ENCODE measurements at places on chromosomes 3 and 15.

- DNase-seq: no peak
Measured at GRCh38 chr3:48306860-48307530, 26.5 kb downstream of the SPINK8 start.

DNA sequence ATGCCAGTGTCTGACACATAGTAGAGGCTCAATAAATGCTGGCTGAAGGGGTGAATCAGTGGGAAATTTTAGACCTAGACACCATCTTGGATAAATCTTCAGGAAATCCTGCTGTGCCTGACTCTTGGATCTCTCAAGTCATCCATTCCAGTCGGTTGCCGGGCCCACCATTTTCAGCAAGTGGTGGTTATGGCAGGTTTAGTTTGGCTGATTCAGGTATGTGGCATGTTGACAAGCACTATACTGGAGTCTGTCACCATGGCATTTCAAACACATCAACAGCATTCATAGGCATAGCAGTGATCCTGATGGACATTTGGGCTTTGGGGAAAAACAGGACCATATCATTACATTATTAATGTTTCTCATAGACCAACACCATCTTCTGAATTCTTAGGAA is 25.7 kb upstream of the APH1B start:
- DNase-seq: no peak

DNA sequence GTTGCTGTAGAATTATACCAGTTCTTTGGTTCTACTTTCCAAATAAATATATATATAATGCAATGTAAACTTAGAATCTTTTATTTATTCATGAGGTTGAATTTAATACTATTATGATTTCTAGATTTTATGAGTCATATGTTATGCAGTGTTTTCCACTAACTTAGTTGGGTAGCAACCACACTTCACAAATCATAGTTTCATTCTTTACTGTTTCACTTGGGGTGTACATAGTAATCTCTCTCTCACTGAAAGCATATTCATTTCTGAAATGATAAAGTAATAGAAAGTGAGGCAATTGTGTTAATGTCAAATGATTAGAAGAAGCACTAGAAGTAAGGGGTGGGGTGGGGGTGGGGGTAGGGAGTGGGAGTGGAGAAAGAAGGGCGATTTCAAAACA is 52.6 kb downstream of the IQCH start:
- no peak for DNase-seq

DNA sequence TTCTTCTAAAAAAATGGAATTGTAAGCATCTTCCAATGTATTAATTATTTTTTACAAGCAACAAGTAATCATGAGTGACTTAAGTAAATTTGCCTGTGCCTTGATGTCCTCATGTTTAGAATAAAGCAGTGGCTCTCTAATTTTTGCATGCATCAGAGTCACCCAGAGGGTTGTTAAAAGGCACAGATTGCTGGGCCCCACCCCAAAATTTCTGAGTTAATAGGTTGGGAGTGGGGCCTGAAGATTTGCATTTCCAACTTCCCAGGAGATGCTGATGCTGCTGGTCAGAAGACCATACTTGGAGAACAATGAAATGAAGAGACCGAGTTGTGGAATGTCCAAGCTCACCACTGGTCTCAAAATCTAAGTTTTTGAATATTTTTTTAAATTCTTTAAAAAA is 70.2 kb downstream of the ARHGAP31 start:
- no peak for DNase-seq

GRCh38 chr3:33729993-33730392 is 11.9 kb upstream of the CLASP2 start:
- DNase-seq: no peak

DNA sequence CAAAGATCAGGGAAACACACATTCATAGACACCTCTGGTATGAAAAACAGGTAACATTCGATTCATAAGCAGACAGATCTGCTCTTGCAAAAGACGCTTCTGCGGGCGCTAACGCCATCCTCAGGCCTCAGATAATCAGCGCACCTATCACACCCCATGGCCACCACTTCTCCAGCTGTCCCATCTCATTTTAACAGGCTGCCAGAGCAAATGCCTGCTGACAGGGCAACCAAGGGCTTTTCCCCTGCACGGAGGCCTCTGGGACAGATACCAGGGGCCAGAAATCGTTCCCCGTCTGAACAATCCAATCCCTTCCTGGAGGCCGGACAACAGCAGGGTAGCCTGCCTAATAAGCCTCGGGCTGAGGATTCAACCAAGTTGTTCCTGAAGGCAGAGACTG is 15.2 kb downstream of the ABCC5 start:
- no peak for DNase-seq

- no peak for DNase-seq
Measured at GRCh38 chr15:101675796-101676582, 23.8 kb upstream of the TM2D3 start.

DNA sequence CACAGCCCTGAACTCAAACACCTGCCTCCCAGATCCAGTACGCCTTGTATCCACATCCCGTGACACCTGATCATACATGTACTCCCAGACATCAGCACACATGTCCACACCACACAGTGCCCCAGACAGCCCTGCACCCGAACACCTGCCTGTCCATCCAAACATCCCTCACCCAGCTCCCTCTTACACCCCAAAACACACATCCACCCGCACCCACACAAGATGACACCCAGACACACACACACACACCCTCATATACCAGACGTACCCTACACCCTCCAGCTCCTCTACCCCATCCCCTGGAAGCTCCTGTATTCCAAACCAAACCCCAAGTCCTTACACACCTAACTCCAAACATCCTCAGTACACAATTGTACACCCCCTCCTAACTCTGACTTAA is 735 bp downstream of the CAMK1 start:
- no peak for DNase-seq

DNA sequence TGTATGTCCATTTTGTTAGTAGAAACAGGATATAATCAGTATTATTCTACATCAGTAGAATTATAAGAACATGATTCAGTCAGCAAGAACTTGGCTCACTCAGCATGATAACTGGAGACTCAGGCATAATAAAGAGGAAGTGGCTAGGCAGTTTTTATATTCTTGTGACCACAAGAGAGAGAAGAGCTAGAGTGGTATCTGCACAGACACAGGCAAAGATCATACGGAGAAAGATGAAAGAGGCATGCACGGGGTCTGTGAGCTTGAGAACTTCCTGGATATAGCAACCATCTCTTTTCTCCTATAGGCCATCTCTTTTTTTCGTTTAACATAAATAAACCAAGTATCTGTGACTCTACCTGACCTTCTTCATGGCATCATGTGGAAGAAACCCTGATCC is 46.8 kb downstream of the MYO5A start:
- DNase-seq: no peak

DNA sequence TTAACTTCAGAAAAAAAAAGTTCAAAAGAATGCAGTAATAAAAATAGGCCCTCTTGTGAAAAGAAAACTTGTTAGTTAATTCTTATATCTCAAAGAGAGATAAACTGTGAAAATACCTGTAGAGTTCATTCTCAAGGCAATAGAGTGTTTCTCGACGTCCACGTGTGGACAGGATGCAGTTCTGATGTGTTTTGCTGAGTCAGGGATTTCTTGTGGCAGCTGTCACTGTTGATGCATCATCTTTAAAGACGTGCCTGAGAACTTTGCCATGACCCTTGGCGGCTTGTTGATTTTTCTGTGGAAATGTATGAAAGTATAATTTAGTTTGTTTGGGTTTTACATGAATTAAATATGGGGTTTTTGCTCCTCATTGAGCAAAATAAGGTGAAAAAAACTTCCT is 702.2 kb downstream of the NLGN1 start:
- DNase-seq: no peak

DNA sequence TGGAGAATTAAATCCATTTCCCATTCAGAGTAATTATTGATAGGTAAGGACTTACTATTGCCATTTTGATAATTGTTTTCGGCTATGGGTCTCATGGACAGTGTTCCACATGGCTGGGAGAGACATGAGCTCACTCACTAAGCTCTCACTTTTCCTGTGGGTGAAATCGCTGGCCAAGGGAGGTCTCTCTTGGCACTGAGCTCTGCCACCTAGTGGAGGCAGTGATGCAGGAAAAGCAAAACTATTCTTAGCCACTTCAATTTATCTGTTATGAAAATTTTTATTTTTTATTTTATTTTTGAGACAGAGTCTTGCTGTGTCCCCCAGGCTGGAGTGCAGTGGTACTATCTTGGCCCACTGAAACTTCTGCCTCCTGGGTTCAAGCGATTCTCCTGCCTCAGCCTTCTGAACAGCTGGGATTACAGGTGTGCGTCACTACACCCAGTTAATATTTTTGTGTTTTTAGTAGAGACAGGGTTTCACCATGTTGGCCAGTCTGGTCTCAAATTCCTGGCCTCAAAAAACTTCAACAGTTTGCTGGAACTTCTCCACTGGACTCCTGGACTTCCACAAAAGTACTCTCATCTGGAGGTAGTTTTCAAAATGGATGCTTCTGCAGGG is 4.7 kb upstream of the RNF13 start:
- no peak for DNase-seq

DNA sequence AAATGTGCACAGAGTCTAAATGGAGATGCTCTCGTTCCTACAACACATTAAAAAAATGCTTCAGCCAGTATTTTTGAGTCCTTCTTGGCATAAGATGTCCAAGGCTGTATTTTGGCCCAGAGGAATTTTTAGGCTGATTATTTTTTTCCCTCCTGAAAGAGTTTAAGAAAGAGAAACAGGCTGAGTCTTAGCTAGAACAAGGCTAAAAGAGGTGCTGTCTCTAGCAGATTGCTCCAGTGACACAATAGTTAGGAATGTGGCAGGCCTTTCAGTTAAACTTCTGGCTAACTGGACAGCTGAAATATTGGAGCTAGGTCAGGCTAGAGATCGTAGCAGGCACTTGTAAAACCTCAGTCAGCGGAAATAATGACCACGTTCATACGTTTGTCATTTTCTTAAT is 271.4 kb upstream of the RARB start:
- DNase-seq: no peak

DNA sequence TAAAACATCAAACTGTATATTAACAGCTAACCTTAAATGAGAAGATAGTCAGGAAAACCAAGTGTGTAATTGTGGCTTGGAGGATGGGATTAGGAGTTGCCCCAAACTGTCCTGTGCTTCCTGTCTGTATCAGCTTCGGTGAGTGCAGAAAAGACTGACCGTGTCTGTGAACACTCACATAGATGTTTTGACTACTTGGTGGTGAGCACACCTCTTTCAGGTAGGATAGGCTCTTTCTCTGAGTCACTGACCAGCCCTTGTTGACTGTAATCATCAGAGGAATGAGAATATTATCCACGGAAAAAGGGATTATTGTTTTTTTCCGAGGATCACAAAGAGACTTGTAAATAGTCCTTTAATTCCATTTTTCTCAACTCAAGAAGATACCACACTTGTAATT is 51.5 kb downstream of the GMNC start:
- DNase-seq: no peak

- no peak for DNase-seq
Measured at GRCh38 chr3:48984663-48985062, 5.4 kb upstream of the P4HTM start.

GRCh38 chr3:46438831-46439230 is 25.9 kb downstream of the LTF start:
- no peak for DNase-seq

GRCh38 chr3:116018646-116019045 is 395.3 kb downstream of the GAP43 start:
- no peak for DNase-seq

DNA sequence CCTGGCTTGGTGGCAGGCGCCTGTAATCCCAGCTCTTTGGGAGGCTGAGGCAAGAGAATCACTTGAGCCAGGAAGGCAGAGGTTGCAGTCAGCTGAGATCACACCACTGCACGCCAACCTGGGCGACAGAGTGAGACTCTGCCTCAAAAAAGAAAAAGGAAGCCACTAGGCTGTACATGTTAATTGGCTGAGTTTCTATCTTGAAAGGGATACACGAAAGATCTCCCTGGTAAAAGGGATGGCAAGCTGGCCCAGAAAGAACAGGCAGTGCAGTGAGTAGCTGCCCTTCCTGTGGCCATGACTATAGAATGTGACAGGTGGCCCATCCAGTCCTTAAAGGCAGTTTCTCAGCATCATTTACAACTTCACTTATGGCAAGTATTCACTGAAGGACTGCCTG is 12.3 kb downstream of the LRIG1 start:
- no peak for DNase-seq

GRCh38 chr3:126693921-126694320 is 10.1 kb upstream of the CHCHD6 start:
- DNase-seq: no peak

GRCh38 chr3:66076861-66077470 is 38.2 kb upstream of the MAGI1 start:
- no peak for DNase-seq

GRCh38 chr3:98986073-98986472 is 84.6 kb upstream of the DCBLD2 start:
- no peak for DNase-seq

DNA sequence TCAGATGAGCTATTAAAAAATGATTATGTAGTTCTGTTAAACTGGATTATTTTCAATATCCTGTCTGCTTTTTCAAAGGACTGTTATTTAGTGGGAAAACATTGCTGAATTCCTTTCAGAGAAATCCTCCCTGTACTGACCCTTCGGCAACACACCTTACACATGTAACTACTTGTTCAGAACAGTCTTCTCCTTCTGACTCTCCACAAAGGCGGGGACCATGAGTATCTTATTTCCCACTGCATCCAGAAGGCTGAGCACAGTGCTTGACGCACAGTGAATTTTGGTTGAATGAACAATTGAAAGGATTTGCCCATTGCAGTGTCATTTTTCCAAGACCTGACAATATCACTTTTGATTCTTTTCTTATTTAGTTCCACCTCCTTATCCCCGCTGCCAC is 23.1 kb upstream of the CFAP161 start:
- DNase-seq: no peak

GRCh38 chr3:42730706-42731420 is 28.3 kb upstream of the HHATL start:
- DNase-seq: no peak

DNA sequence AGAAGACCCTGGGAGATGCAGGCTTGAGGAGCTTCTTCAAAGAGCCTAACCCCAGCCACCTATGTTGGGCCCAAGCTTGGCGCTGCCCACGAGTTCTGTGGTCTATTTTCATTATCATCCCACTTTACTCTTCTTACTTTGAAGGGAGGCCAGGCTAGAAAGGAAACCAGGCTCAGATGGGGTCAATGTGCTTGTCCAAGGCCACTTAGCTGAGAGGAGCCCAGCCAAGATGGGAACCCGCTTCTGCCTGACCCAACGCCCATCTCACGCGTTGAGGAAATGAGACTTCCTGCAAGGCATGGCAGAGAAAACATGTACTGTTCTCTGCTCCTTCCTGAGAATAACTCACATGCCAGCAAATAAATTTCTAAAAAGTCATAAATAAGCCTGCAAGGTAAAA is 486.3 kb upstream of the PROK2 start:
- no peak for DNase-seq
